CD4-positive, alpha-beta T cell (primary cell): ENCODE measurements at places on chromosomes 7 and 10. TPM values are rescaled to one million over a fixed set of nuclear protein-coding genes. Genes with fewer than 3 reads are reported as not detected.

DNA sequence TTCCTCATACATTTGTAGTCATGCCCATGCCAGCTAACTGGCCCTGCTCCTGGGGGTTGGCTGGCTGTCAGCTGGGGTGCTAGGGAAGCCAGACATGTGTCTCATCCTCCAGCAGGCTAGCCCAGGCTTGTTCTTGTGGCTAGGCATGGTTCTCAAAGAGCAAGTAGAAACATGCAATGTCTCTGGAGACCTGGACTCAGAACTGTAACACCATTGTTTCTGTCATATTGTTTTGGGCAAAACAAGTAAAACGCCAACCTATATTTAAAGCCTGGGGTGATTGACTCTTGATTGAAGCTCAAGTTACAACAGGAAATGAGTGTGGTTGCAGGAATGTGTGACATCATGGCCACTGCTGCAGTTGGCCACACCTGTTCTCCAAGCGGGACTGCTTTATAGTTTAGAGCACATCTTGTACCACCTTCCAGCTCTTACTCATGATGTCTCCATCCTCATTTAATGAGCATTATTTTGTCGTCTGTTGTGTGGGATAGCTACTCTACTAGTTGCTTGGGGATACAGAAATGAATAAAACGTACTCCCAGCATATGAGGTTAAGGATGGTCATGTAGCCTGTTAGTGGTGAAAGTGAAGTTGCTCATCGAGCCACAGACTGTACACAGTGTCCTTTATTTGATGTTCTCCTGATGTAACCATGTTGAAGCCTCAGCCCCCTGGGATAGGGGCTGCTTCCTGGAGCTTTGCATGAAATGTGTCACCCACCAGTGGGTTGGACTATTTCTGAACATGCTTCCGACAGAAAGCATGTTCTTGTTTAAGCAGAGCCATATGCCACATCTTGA is 168.4 kb downstream of the SORCS3 start:
- H3K4me3 ChIP-seq, result no peak overlapping the region
- H3K27ac ChIP-seq, result no peak overlapping the region
- H3K27me3 ChIP-seq, result no peaks in the 10 kb centered on the region
- no peaks in the 10 kb centered on the region for H3K4me1 ChIP-seq
- no peaks in the 10 kb centered on the region for H3K36me3 ChIP-seq

GRCh38 chr10:43890124-43890523 is 241.4 kb upstream of the ZNF32 start:
- no peaks in the 10 kb centered on the region for H3K27me3 ChIP-seq
- no peak overlapping the region for H3K27ac ChIP-seq
- no peak for DNase-seq
- H3K4me1 ChIP-seq, result no peaks in the 10 kb centered on the region
- no peak overlapping the region for H3K4me3 ChIP-seq

GRCh38 chr7:93352881-93353280 is 120.7 kb downstream of the VPS50 start:
- H3K36me3 ChIP-seq, result peaks cover 9% of the 10 kb centered on the region
- DNase-seq, result no peak
- H3K4me3 ChIP-seq, result no peak overlapping the region
- H3K27me3 ChIP-seq, result no peaks in the 10 kb centered on the region

GRCh38 chr7:50771120-50772002 is 11.3 kb downstream of the GRB10 start:
- DNase-seq, result no peak
- no peaks in the 10 kb centered on the region for H3K27me3 ChIP-seq
- H3K36me3 ChIP-seq, result no peaks in the 10 kb centered on the region
- no peaks in the 10 kb centered on the region for H3K4me1 ChIP-seq
- H3K4me3 ChIP-seq, result no peak overlapping the region
- H3K27ac ChIP-seq, result no peak overlapping the region

DNA sequence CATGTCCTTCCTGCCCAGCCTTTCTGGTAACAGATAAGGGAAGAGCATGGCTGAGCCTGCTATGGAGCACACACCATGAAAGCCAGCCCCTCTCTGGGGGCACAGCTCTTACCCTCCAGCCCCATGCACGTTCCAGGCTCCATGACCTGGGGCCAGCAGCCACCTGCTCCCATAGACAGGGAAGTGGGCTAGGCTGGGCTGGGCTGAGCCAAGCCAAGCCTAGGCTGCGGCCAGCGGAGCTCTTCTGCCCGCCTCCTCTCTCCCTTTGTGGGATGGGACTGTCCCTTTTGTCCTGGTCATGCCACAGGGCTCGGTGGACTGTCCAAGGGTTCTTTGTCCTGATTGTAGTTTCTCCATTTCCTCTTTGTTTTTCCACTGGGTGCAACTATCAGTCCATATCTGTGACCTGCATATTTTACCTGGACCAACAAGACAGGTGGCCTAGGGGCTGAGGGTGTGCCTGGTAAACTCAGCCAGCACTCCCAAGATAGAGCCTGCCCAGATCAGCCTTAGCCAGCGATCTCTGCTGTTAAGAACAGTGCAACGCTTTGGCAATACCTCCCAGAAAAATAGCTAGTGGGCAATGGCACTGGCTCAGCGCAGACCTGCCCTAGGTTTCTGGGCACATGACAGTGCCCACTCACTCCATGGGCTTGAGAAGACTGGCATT is 97.2 kb upstream of the BTBD16 start:
- no peaks in the 10 kb centered on the region for H3K4me1 ChIP-seq
- peaks cover 14% of the 10 kb centered on the region for H3K27me3 ChIP-seq
- no peaks in the 10 kb centered on the region for H3K36me3 ChIP-seq

DNA sequence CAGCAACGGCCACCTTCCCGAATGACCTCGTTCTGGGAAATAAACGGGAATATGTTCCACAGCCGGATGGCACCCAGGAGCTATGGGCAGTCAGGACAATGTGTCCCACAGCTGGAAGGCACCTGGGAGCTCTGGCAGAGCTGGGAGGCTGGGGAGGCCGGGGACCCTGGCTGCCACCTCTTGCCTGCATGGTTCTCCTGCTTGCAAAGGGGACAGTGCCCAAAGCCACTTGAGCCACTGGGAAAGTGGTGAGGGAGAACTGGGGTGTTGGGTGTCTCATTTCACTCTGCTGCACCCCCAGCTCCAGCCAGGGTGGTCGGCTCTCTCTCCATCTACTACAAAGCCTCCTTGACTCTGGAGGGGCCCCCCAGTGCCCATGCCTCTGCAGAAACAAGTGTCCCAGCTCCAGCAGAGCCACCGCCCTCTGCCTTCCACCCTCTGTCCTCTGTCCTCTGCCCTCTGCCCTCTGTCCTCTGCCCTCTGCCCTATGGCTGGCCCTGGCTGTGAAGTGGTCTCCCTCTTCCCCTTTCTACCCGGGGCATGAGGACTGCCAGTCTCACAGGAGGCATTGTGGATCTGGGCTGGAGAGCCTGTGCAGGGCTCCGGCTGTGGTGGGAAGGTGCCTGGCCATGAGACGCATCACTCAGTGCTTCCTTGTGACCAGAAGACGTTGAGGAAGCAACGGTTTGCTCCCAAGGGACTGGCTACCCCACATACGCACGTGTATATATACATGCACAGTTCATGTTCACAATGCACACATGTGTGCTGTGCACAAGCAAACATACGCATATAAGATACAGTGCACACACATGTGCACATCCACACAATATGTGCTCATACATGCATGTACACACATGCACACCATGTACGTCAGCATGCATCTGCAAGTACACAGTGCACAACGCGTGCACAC is 21.5 kb upstream of the INPP5A start:
- no peak overlapping the region for H3K27ac ChIP-seq
- DNase-seq, result no peak
- H3K4me3 ChIP-seq, result no peak overlapping the region

GRCh38 chr10:4947635-4948596 is 15.3 kb upstream of the AKR1C1 start:
- H3K4me3 ChIP-seq, result no peak overlapping the region
- H3K4me1 ChIP-seq, result no peaks in the 10 kb centered on the region
- H3K27me3 ChIP-seq, result no peaks in the 10 kb centered on the region
- DNase-seq, result no peak

- no peaks in the 10 kb centered on the region for H3K36me3 ChIP-seq
- H3K27ac ChIP-seq, result no peak overlapping the region
- DNase-seq, result no peak
- H3K27me3 ChIP-seq, result peaks cover 5% of the 10 kb centered on the region
- no peak overlapping the region for H3K4me3 ChIP-seq
These were observed 27.9 kb downstream of the C7orf25 start for GRCh38 chr7:42883950-42884349.

- H3K36me3 ChIP-seq, result no peaks in the 10 kb centered on the region
- H3K27me3 ChIP-seq, result no peaks in the 10 kb centered on the region
- no peak overlapping the region for H3K4me3 ChIP-seq
- H3K27ac ChIP-seq, result no peak overlapping the region
- no peaks in the 10 kb centered on the region for H3K4me1 ChIP-seq
These were observed 54.1 kb upstream of the NXPH1 start for GRCh38 chr7:8379264-8379663.

- H3K36me3 ChIP-seq, result no peaks in the 10 kb centered on the region
- H3K27ac ChIP-seq, result no peak overlapping the region
- H3K27me3 ChIP-seq, result peaks cover 6% of the 10 kb centered on the region
These were observed 16.2 kb downstream of the LDB3 start for GRCh38 chr10:86684331-86685097.

DNA sequence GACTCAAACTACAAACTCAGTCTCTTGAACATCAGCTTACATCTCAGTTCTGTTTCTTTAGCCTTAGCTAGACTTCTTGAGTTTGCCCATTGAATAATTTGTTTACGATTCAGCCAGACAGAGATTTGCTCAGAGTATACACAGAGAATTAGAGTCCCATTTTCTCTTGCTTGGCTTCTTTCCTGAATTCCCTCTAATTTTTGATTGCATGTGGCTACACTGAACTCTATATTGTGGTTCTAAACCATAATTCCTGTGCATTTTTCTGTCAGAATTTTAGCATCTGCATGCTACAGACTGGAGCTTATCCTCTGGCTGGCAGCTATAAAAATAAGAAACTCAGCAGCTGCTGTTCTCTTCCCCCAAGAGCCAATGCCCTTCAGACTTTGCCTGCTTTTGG is 354.9 kb downstream of the MDFIC start:
- H3K36me3 ChIP-seq, result no peaks in the 10 kb centered on the region
- H3K4me3 ChIP-seq, result no peak overlapping the region
- no peak for DNase-seq
- H3K27ac ChIP-seq, result no peak overlapping the region

DNA sequence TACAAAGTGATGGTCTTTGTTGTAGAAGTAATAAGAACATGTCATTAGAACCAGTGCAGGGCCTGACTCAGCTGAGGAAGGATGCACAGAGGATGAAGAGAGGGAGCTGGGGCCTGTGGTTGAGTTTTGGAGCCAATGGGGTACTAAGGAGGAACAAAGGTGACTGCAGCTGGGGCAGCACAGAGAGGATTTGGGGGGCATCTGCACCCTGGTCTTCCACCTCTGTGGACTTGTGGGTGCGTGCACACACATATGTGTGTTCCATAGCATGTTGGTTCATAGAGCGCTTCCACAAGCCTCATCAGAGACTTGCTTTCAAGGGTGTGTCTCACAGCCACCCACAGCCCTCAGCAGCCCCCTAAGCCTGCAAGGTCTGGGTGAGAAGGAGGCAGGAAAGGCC is 650.3 kb upstream of the MGMT start:
- no peaks in the 10 kb centered on the region for H3K27me3 ChIP-seq
- DNase-seq, result no peak
- no peak overlapping the region for H3K27ac ChIP-seq
- H3K4me1 ChIP-seq, result no peaks in the 10 kb centered on the region
- no peaks in the 10 kb centered on the region for H3K36me3 ChIP-seq

DNA sequence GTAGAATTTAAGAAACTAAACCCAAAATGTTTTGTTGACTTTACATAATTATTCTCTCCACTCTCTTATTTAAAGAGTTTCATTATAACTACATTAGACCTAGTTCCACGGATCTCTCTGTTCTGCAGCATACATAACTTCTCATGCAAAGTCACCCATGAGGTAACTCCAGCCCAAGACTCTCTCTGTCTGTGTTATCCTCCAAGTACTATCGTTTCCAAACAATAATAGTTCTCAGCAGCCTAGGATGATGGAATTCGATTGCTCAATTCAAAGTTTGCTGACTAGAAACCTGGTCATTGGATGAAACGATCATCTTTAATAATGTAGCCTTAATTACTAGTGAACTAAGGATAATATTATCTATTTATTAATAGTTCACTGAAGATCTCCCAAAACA is 203.1 kb upstream of the PTN start:
- H3K4me1 ChIP-seq, result no peaks in the 10 kb centered on the region
- H3K27ac ChIP-seq, result no peak overlapping the region
- H3K27me3 ChIP-seq, result no peaks in the 10 kb centered on the region
- no peak for DNase-seq
- H3K36me3 ChIP-seq, result no peaks in the 10 kb centered on the region

- peaks cover 9% of the 10 kb centered on the region for H3K36me3 ChIP-seq
- DNase-seq, result no peak
- H3K27me3 ChIP-seq, result no peaks in the 10 kb centered on the region
- no peak overlapping the region for H3K27ac ChIP-seq
These were observed 89.2 kb downstream of the RNF216 start for GRCh38 chr7:5692112-5692844.

DNA sequence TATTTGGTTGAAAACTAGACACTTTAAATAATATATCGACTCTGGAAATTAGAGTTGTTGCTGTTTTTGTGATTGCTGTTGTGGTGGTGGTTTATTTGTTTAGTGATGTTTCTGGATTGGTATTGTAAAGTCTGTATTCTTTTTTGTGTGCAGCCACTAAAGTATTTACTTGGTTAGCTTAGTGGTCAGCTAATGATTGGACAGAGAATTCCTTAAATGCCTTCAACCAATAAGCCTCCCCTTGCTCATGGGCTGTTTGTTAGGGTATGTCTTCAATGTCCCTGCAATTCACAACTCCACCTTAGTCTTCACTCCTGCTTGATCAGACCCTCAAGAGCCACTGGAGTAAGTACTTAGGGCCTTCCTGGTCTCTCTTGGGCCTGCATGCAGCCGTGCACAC is 71.0 kb downstream of the PAXIP1 start:
- no peak overlapping the region for H3K27ac ChIP-seq
- DNase-seq, result no peak
- peaks cover 25% of the 10 kb centered on the region for H3K4me1 ChIP-seq
- peaks cover 11% of the 10 kb centered on the region for H3K36me3 ChIP-seq
- no peak overlapping the region for H3K4me3 ChIP-seq

- H3K27ac ChIP-seq, result no peak overlapping the region
- no peaks in the 10 kb centered on the region for H3K36me3 ChIP-seq
- no peak for DNase-seq
- no peak overlapping the region for H3K4me3 ChIP-seq
- H3K27me3 ChIP-seq, result no peaks in the 10 kb centered on the region
- no peaks in the 10 kb centered on the region for H3K4me1 ChIP-seq
These were observed 314.6 kb downstream of the CXCL12 start for GRCh38 chr10:44070282-44070681.

GRCh38 chr10:34171957-34172527 is 643.1 kb downstream of the PARD3 start:
- no peaks in the 10 kb centered on the region for H3K36me3 ChIP-seq
- no peak overlapping the region for H3K4me3 ChIP-seq
- DNase-seq, result no peak
- H3K27ac ChIP-seq, result no peak overlapping the region
- no peaks in the 10 kb centered on the region for H3K27me3 ChIP-seq

Gene MINDY4
- 0.36 TPM for total RNA-seq

Gene C10orf88
- 2.5 TPM for total RNA-seq

Gene SMKR1
- total RNA-seq, result 0.22 TPM

Gene GFRA1
- not detected for total RNA-seq

Gene MLXIPL
- total RNA-seq, result not detected

Gene NRP1
- not detected for total RNA-seq
